Caco-2 (cell line): ENCODE measurements at places on chromosomes 2 and 18. TPM values are rescaled to one million over a fixed set of nuclear protein-coding genes. Genes with fewer than 3 reads are reported as not detected.

DNA sequence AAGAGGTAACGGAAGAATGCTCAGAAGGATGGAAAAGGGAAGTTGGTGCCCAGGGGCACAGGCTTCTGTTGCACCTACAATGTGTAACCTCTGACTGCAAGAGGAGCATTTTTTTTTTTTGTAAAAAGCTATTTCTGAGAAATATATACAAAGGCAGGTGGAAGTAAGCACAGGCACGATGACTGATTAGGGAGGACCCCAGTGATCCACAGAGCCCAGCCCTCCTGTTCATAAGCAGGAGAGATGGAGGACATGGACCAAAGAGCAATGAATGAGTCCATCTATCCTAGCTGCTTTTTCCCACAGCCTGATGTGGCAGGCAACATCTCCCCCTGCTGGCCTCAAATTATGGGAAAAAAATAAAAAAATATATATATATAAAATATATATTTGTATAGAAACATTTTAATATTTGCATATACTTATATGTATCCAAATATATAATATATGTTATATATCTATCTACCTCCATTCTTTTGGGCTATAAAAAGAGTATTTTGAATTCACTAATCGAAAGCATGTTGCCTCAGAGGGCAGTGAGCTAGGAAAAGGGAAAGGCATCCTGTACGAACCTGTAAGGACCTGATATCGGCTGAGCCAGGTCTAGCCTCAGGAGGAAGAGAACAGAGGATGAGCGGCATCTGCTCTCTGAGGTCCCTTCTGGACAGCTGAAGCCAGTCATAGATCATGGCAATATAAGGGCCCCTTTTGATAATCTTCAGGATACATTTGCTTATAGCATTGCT is 166.0 kb upstream of the STK17B start:
- no peaks in the 10 kb centered on the region for H3K36me3 ChIP-seq
- no peak overlapping the region for H3K4me3 ChIP-seq

DNA sequence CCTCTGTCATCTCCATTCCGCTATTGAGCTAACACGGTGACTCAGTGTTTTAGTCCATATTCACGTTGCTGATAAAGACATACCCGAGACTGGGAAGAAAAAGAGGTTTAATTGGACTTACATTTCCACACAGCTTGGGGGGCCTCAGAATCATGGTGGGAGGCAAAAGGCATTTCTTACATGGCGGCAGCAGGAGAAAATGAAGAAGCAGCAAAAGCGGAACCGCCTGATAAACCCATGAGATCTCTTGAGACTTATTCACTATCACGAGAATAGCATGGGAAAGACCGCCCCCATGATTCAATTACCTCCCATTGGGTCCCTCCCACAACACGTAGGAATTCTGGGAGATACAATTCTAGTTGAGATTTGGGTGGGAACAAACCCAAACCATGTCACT is 22.6 kb upstream of the CXXC1 start:
- H3K27ac ChIP-seq = no peak overlapping the region
- H3K27me3 ChIP-seq = no peaks in the 10 kb centered on the region
- DNase-seq = no peak
- H3K4me3 ChIP-seq = no peak overlapping the region
- H3K4me1 ChIP-seq = no peaks in the 10 kb centered on the region

The ZNF24 gene
- 19.4 and 21.3 TPM in 2 replicates for total RNA-seq

The DOK6 gene
- total RNA-seq = not detected in 2 replicates

DNA sequence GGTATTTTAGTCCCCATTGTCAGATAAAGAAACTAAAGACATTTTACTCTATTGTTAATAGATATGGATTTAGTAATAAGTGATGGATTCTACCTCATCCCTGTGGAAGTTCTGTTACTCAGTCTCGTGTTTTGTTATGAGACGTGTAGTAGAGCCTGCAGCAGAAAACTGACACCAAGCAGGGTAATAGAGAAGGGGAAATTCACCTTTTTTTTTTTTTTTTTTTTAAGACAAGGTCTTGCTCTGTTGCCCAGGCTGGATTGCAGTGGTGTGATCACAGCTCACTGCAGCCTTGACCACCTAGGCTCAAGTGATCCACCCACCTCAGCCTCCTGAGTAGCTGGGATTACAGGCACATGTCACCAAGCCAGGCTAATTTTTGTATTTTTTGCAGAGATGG is 164.5 kb downstream of the CERS6 start:
- H3K27me3 ChIP-seq = no peaks in the 10 kb centered on the region
- peaks cover 26% of the 10 kb centered on the region for H3K4me1 ChIP-seq
- H3K4me3 ChIP-seq = no peak overlapping the region
- H3K36me3 ChIP-seq = no peaks in the 10 kb centered on the region; the same call in 1 of the 2 replicates
- no peak for DNase-seq
- H3K27ac ChIP-seq = no peak overlapping the region

DNA sequence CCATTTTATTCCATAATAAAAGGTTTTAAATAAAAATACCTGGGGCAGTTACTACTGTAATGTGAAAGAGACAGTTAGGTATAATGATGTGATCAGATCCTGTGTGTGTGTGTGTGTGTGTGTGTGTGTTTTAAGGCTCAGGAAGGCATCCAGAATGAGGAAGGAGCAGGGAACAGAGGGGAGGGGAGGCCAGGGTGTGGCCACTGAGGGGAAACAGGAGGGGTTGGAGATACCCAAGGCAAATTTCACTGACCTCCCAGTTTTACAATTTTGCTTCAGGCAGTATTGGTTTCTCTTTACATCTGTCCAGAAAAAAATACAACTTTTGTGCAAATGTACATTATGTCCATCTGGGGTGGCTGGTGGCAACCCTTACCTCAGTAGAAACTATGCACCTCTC is 163.5 kb upstream of the FBXO11 start:
- no peak for DNase-seq
- no peak overlapping the region for H3K27ac ChIP-seq
- H3K27me3 ChIP-seq = no peaks in the 10 kb centered on the region
- no peaks in the 10 kb centered on the region for H3K4me1 ChIP-seq

The C2orf81 gene
- total RNA-seq = 0.84 and 1.7 TPM in 2 replicates

DNA sequence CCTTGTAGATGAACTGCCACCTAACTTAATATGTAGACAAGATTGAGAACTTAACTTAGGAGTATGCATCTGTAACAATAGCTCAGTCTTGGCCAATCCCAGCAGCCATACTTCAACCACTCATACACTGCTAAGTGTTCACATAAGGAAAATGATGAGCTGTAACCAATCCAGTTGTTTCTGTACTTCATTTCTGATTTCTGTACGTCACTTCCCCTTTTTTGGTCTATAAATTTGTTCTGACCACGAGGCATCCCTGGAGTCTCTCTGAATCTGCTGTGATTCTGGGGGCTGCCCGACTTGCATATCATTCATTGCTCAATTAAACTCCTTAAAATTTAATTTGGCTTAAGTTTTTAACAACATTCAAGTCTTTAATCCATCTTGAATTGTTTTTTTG is 6.4 kb downstream of the SH3YL1 start:
- no peak for DNase-seq
- H3K4me3 ChIP-seq = no peak overlapping the region
- peaks cover 20% of the 10 kb centered on the region for H3K4me1 ChIP-seq
- H3K27ac ChIP-seq = no peak overlapping the region
